ENCODE measurements at places on chromosomes 5 and 9. TPM values are rescaled to one million over a fixed set of nuclear protein-coding genes. Genes with fewer than 3 reads are reported as not detected.
A peak's percentile ranks its signal among the peaks of the same experiment; 100 is the strongest.

The OTULINL gene
- 0.33 TPM for total RNA-seq

The CMYA5 gene
- 1.7 TPM for total RNA-seq

The TLX3 gene
- not detected for total RNA-seq

- DNase-seq: no peak
Observed at GRCh38 chr5:155575861-155576260, 562.3 kb downstream of the KIF4B start.

DNA sequence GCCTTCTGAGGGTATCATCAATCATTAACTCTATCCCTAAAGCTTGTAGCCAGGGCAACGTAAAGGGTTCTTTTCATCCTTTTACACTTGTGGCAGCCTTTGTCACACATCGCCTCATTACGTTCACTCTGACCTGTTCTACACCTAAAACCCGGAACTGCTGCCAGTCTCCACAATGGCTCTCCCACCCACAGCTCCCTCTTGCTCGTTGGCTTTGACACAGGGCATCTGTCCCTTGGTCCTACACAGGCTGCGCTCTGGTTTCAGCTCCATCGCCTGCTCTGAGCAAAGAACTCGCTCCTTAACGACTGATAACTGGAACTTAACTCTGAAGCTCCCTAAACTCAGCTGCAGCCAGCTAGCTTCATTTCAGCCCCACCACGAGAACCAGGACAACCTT lies 112.8 kb upstream of the CTNND2 start:
- no peak for DNase-seq

DNA sequence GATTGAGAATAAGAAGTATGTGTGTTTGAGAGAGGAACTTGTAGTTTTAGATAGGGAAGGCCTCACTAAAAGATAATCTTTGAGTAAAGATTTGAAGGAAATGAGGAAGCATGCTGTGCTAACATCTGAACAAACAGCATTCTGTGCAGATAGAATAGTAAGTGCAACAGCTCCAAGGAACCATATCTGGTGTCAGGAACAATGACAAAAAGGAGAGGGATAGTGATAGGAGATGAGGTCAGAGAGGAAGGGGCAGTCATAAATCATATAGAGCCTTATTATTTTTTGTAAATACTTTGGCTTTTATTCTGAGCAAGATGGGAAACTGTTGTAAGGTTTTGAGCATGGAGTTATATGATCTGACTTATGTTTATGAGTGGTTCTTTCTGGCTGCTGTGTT lies 3.8 kb downstream of the MRPL22 start:
- DNase-seq: no peak

- DNase-seq: peak; percentile 77
Observed at GRCh38 chr9:106885451-106885850, 22.5 kb downstream of the ZNF462 start.

GRCh38 chr5:151274666-151275065 lies 21.7 kb downstream of the GM2A start:
- DNase-seq: no peak

GRCh38 chr9:127955294-127956015 lies 17.8 kb upstream of the DPM2 start:
- no peak for DNase-seq

DNA sequence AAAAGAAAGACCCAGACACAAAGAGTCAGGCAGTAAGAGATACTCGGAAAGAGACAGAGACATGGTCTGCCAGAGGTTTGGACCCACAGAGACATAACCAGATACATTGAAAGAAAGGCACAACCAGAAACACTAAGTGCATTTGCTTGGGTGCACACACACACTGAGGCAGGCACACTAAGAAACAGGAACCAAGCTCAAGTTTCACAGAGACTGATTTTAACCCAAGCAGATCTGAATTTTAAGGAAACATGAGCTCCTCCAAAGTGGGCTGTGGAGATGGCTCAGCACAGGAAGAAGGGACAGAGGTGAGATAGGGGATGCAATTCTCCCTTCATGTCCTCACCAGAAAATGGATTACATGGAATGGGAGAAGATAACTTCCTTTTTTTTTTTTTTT lies 9.5 kb downstream of the AQP3 start:
- no peak for DNase-seq

All from fibroblast of the aortic adventitia (primary cell).